ENCODE measurements at places on chromosomes 1 and 21.
A peak's percentile ranks its signal among the peaks of the same experiment; 100 is the strongest.

DNA sequence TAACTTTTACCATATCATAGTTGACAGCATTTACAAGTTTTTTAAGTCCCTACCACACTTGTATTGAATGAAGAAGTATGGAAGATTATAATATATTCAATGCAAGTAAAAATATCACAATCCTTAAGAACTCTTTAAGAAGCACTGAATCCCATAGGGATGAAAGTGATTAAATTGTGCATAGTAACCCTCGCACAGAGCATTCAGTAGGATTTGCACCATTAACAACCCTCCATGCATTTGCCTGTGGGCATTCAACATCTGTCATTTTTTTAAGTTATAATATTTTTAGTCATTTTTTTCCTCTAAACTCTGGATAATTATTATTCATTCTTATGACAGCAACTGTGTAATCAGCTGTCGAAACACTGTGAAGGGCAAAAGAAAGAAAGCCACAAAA, 10.1 kb downstream of the SELE start:
- no peak for DNase-seq

- DNase-seq = no peak
Observed at GRCh38 chr1:22229379-22229778, 86.5 kb upstream of the WNT4 start.

DNA sequence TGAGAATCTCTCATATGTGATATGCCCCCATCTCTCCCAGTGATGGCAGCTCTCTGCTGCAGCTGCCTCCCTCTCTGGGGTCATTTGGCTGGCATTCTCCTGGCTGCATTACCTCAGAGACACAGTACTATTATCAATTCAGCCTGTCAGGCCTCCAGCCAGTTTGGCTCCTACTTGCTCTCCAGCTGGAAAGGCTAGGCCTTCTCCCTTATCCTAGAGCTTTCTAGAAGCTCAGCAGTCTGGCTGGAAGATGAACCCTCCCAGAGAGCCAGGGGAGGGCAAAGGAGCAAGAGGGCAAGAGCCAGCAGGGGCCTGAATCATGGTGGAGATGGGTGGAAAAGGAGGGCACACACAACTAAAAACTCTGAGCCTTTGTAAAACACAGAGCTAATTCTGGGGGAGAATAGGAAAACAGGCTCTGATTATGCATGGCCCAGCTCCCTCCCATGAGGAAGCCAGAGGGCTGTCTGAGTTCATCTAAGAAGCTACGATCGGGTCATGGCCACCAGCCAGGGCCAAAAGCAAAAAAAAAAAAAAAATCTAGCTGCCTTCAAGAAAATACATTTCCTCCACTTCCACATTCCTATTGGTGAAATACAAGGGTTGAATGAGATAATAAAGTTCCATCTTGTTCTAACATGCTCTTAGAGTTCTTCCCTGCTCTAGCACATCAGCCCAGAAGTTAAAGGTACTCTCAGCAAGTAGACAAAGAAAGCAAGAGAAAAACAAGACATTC, 8.8 kb downstream of the LAMB3 start:
- DNase-seq = no peak

GRCh38 chr1:202568410-202568809, 141.8 kb downstream of the SYT2 start:
- DNase-seq = no peak

DNA sequence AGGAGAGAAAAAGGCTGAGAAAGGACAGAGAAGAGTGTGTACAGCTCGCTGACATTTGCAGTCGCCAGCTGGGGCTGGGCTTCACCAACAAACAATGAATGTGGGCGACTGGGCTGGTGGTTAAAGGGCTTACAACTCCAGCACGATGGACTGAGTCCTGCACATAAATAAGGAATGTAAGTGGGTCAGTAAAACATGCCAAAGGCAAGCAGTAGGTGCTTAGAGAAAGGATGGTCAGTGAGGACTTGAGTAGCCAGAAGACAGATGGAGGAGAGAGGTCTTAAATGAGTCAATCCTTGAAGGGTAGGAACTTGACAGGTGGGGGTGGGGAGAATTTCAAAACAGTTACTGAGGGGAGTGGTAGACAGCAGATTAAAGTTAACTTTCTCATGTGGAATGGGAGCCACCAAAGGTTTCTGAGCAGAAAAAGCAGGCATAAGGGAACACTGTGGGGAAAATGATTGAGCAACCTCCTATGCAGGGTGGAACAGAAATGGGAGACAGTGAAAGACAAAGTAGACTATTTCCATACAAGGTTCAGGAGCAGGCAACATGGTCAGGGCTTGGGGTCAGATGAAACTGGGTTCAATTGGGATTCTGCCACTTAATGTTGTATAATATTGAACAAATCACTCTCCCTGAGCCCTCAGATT, 37.4 kb downstream of the GADD45A start:
- no peak for DNase-seq

- DNase-seq = no peak
Observed at GRCh38 chr1:202319381-202320080, 22.2 kb downstream of the UBE2T start.

DNA sequence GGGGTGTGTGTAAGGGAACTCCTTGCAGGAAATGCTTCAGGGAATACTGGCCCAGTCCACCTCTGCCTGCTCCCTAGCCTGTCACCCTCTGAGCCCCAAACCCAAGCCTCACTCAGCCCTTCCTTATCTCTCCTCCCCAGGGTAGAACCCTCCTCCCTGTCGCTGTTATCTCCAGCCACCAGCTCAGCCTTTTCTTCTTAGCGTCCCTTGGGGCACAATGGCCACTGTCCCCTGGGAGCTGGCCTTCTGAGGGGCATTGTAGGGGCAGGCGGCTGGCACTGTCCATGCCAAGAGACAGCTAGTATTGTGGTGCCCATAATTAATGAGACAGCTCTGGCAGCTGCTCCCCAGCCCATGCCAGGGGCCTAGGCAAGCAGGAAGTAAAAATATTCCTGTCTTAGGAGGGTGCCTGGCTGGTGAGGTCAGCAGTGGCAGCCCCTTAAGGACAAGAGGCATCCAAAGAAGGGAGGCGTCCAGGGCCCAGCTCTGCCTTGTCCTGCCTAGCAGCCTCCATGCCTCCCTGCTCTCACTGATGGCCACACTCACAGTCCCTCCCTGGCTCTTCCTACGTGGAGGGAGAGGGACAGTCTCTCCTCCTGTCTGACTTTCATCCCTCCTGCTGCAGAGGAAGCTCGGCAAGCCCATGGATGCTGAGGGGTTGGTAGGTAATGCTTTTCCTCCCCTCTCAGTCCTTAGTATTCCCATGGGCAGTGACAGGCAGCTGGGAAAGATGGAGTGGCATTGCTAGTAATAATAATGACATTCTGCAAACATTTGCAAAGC, 37.5 kb downstream of the KCNQ4 start:
- DNase-seq = no peak

- DNase-seq = peak; percentile 36
Observed at GRCh38 chr1:78839704-78840277, 166.7 kb downstream of the ADGRL4 start.

- DNase-seq = no peak
Observed at GRCh38 chr1:6519935-6520671, 28.6 kb upstream of the PLEKHG5 start.

DNA sequence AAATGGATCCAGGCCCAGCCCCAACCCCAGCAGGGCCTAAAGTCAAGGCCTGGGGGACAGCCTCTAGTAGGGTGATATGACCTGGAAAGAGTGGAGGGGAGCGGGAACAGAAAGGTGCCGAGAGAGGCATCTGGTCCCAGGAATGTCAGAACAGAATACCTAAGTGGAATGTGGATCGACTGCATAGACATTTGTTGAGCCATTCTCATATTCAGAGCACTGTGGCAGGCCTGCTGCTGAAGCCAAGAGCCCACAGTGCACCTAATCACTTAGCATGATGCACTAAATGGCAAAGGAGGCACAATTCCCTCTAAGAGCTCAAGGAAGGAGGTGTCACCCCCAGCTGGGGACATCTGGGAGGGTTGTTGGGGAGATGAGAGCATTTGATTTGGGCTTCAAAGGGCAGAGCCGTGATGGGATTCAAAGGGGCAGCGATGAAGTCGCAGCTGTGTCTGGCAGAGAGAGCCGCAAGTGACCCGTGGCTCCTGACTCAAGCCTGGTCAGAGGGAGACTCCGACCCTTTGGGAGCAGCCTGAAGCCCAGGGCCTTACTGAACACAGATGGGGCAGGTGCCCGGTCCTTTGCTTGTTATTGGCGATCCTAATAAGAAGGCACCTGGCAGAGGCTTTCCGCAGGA, 8.6 kb upstream of the PKP1 start:
- DNase-seq = no peak

DNA sequence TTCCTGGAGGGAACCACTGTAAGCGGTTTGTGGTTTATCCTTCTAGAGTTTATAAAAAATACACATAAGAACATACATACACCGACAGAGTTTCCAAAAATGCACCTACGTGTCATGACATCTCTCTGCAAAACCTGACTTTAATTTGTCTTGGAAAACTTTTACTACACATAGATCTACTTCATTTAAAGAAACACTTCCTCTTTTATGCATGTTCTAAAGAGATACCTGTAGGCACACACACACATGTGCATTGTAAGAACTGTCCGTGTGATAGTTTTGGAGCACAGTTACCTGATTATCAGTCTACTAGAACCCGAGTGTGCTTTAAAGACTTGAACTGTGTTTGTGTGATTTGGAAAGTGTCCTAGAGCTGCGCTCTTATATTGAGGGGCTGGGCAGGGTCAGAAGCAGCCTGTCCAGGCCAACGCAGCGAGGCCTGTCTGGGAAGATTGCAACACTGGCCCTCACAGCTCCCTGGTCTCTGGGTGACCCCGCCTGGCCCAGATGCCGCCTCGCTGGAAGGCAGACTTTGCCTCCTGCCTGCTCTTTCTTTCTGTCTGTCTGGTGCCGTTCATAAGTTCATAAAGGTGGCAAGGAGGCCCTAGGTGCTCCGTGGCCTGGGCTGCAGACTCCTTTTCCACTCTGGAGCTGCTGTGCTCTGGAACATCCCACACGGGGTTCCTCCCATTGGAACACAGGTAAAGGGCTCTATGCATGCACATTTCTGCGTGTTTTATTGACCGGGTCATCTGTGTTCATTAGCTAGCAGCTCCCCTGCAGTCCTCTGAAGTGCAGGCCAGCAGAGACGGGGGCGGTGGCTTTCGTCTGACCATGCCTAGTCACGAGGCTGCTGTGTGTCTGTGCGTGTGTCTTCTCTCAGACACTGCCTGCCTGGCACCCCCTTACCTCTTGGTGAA, 46.3 kb downstream of the AGPAT3 start:
- no peak for DNase-seq

GRCh38 chr1:159791031-159791430, 10.3 kb downstream of the DUSP23 start:
- DNase-seq = no peak

- DNase-seq = no peak
Observed at GRCh38 chr1:193634876-193635275, 448.5 kb upstream of the B3GALT2 start.
